Stimulated activated CD8-positive, alpha-beta memory T cell treated with anti-CD3 and anti-CD28 coated beads, Interleukin-2, amount 100 ng/mL, for 1 hour (primary cell): ENCODE measurements at places on chromosomes 11 and 22.

DNA sequence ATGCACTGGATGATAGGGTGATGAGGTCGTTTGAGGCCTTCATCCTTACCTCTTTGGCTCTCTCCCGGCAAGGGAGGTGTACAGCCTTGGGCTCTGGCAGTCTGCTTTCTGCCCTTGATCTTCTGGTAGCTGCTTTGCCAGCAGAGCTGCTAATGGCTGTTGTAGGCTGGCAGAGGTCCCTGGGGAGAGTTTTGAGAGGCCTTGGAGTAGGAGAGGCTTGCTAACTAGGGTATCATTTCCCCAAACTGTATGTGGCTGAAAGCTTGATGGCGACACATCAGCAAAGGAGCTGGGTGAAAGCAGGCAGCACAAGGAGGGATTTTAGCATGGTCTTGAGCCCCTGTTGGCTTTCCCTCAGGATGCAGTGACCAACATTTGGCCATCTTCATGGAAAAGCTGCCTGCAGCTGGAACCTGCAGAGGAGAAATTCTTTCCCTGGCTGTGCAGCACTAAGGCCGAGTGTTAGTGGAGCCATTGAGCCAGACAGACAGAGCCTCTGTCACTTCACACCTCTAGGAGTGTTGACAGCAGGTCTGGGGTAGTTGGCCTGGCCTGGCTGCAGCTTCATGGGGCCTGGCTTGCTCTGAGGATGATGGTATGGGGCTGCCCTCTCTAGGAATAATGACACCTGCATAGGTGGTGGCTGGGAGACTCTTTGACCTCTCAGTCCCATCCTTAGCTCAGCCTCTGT lies 3.5 kb upstream of the AMPD3 start:
- no peak for DNase-seq

GRCh38 chr11:126874276-126874675 lies 126.3 kb downstream of the KIRREL3 start:
- DNase-seq: no peak

DNA sequence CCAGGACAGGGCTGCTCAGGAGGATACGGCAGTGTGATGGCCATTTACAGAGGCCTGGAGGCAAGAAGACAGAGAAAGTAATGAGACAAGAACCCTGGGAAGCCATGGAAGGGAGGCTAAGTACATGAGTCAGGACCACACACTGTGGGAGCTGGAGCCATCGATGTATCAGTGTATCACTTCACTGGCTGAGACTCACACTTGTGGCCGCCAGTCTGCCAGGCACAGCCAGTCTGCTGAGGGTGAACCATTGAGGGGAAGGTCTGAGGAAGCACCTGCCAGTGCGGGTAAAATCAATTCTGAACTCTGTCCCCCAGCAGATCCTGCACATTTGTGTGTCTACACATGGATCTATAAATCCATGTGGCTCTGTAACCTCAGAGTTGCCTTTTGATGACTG lies 195.6 kb downstream of the GRIK4 start:
- DNase-seq: no peak

DNA sequence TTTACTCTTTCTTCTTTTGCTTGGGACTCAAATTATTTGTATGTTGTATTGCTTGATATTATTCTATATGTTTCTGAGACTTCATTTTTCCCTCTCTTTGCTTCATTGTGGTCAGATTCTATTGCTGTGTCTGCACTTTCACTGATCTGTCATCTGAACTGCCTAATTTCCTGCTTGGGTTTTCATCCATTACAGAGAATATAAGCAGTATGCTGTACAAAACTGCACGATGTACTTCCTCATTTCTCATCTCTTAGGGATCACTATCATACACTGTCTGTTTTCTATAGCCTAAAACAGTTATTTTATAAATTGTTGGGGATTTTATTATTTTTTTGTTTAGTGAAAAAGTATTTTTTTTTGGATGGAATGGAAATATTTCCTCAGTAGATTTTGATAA lies 736.7 kb upstream of the ANO5 start:
- no peak for DNase-seq

DNA sequence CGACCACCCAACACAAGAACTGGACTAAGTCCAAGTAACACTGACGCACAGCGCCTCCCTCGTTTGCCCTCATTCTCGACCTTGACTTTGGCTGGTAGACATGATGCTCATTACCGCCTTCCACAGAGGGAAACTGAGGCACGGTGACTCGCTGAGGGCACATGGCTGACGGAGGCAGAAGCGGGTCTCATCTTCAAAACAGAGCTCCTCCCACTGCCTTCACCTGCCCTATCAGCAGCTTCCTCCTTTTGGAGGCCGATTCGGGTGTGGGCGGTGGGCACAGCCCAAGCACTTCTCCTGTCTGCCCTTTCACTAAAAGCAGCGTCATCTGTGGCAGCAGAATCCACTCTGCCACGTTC lies 2.0 kb upstream of the KMT5B start:
- DNase-seq: no peak

GRCh38 chr11:3626250-3626960 lies 15.4 kb downstream of the ART5 start:
- no peak for DNase-seq

GRCh38 chr11:58938398-58938797 lies 890 bp upstream of the GLYATL1 start:
- DNase-seq: no peak

DNA sequence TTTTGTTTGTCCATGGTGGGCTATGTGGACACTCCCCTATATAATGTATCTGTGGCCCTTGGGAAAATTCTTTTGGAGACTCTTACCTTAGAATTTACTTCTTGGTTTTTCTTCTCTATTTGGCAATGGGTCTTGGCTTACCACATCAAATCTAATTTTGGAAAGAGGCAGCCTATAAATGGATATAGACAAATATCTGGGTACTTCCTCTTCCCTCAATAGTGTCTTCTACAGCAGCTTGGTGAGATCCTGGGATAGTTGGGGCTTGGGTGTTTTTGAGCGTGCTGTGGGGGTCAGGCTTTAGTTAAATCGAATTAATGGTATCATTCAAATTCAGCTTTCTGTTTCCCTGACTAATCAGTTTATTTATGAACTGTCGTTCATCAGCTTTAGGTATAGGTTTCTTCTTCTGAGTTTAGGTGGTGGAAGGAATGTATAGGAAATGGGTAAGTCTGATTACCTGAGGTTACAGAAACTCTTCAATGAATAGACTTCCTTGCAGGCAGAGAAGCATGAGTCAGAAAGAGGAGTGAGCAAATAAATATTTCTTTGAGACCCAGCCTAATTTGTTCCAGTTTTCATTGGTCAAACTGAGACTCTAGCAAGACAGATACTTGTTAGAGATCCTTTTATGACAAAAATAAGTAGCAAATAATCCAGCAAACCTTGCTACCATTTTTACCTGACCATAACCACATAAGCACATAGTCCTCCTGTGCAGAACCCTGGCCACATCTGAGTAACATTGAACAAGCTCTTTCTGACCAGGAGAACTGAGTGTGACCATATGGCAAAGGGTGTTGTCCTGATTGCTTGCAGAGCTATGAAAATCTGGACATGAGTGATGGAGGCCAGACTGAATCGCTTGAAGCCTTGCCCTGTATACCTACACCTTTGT lies 68.6 kb upstream of the SORL1-AS1 start:
- DNase-seq: no peak

DNA sequence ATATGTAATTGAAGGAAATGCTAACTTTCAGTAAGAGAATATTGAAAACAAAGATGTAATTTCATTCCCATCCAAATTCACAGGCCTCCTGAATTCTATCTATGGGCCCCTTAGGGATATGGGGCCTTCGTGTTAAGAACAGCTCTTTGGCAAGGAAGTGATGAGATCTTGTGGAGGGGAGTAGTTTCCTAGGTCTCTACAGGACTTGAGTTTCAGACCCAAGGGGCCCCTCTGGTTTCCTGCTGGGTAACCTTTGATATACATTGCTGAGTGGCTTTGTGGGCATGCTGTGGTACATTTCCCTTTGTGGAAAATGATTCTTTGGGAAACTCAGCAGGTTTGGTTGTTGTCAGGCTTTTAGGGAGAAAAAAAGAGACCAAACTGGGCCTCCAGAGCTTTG lies 6.2 kb downstream of the STIM1 start:
- no peak for DNase-seq

GRCh38 chr22:30287648-30288418 lies 1.5 kb downstream of the CASTOR1 start:
- peak; percentile 81 for DNase-seq

- DNase-seq: no peak
Measured at GRCh38 chr22:23197836-23198235, 17.5 kb downstream of the BCR start.

DNA sequence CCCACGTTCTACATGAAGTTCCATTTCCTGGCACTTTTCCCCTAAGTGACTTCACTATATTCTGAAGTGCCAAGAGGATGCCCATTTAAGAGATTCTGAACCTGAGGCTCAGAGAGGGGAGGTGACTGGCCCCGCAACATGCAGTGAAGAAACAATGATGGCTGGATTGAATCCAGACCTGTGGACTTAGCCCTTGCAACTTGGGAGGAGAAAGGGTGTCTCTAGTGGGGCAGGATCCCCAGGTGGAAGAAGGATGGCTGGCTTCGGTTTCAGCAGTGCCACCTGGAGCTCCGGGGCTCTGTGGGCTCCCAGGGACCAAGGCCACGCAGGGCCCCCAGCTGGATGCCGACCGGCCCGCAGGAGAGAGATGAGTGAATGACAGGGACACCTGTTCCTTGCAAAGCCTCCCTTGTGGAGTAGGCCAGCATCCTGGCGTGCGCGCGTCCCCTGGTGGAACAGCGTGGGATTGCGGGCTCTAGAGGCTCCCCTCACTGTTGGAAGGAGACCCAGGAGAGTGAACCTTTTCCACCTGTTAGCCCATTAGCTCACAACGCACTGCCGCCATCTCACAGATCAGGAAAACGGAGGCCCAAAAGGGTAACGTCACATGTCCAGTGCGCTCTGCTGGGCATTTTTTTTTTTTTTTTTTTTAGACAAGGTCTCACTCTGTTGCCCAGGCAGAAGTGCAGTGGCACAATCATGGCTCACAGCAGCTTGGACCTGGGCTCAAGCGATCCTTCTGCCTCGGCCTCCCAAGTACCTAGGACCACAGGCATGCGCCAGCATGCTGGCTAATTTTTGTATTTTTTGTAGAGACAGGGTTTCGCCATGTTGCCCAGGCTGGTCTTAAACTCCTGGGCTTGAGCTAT lies 104.7 kb downstream of the KIAA1671 start:
- peak; percentile 45 for DNase-seq

GRCh38 chr11:7168741-7168990 lies 79.9 kb downstream of the RBMXL2 start:
- no peak for DNase-seq
